Amniotic stem cell (primary cell): ENCODE measurements at places on chromosomes 1 and 21.

DNA sequence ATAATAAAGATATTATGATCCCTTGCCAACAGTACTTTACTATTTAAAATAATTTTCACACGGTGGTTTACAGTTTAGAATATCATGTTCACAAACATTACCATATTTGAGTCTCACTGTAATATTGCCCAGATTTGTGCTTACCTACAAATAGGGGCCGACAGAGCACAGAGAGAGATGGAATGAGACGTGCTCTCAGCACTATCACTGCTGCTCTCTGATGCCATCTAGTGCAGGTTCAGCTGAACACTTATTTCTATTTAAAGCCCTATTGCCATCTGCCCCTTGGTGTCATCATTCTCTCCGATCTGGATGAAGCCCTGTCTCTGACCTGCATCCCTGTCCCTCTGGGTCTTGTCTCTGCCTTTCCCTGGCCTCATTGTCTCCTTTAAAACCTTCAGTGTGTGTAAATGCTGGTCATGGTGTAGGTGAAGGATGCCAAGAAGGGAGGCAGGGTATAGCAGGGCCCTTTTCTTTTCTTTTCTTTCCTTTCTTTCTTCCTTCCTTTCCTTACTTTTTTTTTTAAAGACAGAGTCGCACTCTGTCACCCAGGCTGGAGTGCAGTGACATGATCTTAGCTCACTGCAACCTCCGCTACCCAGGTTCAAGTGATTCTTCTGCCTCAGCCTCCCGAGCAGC lies 6.9 kb upstream of the GPATCH4 start:
- peak; percentile 59 for DNase-seq

- no peak for DNase-seq
Observed at GRCh38 chr1:93519199-93519829, 71.4 kb downstream of the FNBP1L start.

GRCh38 chr1:39615086-39615673 lies 24.3 kb downstream of the HEYL start:
- DNase-seq = no peak

DNA sequence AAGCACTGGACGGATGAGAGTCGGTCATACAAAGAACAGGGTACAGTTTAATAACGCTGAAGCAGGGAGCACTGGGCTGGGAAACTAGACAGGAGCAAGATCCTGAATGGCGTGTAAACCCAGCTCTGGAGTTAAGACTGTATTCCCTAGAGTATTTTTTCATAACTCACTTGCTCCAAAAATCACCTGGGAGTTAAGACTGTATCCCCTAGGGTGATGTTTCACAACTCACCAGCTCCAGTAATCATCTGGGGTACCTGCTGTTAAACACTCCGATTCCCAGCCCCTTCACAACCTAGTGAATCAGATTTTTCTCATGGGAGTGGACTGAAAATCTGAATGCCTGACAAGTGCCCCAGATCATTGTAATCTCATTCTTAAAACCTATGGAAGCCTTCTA lies 123.2 kb downstream of the MAB21L3 start:
- no peak for DNase-seq

GRCh38 chr1:20430355-20431175 lies 55.4 kb downstream of the CAMK2N1 start:
- no peak for DNase-seq

- DNase-seq = no peak
Observed at GRCh38 chr1:165897326-165898303, 70.2 kb downstream of the UCK2 start.

DNA sequence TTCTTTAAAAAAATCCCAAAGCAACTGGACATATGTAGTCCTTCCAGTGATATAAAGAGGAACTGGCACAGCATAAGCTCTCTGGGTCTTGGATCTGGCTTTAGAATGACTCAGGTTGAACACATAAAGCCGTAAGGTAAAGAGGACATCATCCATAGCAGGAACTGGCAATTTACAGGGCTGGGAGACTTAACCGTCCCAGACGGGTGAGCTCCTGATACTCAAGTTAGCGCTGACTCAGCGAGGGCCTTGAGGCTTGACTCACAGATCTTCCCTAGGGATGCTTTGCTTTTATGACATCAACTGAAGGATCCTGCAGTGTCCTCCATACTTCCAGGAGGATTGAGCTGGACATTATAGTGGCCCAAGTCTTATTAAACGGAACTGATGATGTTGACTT lies 154.1 kb downstream of the CLIC6 start:
- no peak for DNase-seq

DNA sequence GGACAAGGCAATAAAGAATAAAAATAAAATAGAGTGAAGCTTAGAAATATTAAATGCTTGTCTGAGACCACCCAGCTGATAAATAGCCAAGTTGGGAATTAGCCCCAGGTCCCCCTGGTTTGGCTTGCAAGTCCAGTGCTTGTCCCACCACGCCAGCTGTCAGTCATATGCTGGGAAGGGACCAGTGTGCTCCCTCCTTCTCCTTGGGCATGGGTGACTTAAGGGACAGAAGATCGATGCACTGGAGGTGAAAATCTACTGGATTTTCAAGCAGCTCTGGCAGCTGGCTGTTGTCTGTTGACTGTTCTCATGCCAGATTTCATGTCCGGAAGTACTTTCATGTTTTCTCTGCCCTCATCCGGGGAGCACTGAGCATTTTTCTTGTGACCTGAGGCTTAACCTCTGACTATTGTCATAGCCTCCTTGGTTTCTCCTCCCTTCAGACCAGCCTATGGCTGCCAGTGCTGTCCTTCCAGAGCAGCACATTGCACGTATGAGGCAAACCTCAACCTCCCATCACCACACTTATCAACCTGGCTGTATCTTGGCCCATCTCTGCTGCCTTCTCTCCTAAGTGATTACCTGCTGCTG lies 12.4 kb downstream of the LMOD1 start:
- DNase-seq = no peak

GRCh38 chr1:27235827-27236226 lies 1.4 kb downstream of the WDTC1 start:
- no peak for DNase-seq

GRCh38 chr1:175797576-175797975 lies 54.2 kb upstream of the TNR start:
- no peak for DNase-seq

DNA sequence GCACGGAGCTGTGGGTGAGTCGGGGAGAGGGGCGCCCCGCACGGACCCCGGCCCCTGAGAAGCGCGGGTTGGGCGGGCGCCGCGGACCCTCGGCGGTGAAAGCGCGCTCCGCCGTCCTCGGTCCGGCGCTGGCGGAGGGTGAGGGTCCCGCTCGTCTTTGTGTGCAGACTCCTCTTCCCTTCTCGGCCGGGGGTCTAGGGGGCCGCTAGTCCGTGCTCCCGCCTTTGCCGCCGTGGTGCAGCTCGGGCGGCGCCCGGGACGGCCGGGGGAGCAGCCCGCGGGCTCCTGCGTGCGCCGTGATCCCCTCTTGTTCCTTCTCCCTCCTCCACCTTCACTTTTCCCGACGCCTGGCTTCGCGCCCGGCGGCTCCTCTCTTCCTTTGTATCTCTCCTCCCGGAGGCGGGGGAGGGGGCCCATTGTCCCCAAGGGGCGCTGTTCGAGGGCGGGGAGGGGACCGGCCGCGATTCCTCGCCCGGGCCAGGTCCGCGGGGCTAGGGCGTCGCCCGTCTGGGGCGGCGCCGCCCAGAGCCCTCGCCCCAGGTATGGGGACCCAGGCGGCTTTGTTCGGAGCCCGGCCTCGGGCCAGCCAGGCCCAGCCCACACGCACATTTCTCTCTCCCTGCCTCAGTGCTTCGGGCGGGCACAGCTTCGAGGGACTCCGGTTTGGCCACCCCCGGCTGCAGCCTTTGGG lies 519 bp downstream of the FNBP1L start:
- DNase-seq = peak; percentile 25

GRCh38 chr1:160877221-160877620 lies 7.8 kb downstream of the ITLN1 start:
- no peak for DNase-seq

DNA sequence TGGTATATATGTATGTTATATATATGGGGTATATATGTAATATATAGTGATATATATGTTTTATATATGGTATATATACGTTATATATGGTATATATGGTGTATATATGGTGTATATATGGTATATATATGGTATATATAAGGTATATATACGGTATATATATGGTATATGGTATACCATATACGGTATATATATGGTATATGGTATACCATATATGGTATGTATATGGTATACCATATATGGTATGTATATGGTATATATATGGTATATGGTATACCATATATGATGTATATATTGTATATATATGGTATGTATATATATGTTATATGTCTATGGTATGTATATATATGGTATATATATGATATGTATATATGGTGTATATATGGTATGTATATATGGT lies 447.7 kb upstream of the USP24 start:
- DNase-seq = no peak

DNA sequence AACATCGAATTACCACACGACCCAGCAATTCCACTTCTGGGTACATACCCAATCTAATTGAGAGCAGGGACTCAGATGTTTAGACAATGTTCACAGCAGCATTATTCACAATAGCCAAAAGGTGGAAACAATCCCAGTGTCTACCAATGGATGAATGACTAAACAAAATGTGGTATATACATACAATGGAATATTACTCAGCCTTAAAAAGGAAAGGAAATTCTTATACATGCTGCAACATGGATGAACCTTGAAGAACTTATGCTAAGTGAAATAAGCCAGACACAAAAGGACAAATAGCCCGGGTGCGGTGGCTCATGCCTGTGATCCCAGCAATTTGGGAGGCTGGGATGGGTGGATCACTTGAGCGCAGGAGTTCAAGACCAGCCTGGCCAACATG lies 6.9 kb downstream of the KDF1 start:
- DNase-seq = no peak

DNA sequence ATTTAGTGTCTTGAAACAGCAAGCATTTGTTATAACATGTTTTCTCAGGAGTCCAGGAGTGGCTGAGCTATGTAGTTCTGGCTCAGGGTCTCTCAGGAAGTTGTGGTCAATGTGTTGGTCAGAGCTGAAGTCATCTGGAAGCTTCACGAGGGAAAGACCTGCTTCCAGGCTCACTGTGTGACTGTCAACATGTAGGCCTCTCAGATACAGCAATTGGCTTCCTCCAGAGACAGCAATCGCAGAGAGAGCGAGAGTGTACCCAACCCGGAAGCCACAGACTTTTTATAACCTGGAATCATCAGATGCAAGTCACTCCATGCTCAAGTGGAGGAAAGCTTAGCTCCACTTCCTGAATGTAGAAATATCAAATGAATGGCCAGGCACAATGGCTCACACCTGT lies 40.9 kb downstream of the TNFRSF9 start:
- DNase-seq = no peak

GRCh38 chr1:27141266-27142003 lies 13.5 kb downstream of the SLC9A1 start:
- no peak for DNase-seq

GRCh38 chr1:1889847-1890505 lies 911 bp downstream of the GNB1 start:
- DNase-seq = peak; percentile 18

DNA sequence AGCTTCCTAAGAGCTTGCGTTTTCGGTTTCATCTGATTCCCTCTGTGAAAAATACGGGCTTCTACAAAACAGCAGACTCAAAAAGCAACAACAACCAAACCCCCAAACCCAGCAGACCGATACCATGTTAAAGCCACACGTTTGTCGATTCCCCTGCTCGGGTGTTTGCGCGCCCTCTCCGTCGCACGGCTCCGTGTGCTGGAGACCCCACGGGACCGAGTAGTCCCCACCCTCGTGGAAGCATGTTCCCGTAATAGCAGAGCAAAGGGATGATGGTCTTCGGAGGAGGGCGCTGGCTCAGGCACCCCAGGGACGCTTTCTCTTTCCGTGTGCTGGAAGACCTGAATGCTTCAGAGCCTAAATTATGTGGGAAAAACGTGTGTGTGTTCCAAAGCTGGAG lies 42.7 kb downstream of the AGPAT3 start:
- DNase-seq = no peak

DNA sequence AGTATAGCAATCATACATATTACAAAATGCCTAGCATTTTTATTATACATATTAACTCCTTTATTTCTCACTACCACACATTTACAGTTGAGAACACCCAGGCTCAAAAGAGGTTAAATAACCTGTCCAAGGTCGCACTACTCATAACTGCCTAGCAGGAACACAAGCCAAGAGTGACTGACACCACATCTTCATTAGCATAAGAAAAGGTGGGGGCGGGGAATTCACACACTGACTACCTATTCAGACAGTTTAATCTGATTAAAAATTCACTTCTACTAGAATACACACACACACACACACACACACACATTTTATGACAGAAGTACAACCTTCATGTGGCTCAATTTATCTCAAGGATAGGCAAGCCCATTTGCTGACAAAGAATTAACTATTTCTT lies 77.8 kb upstream of the CACHD1 start:
- DNase-seq = no peak

DNA sequence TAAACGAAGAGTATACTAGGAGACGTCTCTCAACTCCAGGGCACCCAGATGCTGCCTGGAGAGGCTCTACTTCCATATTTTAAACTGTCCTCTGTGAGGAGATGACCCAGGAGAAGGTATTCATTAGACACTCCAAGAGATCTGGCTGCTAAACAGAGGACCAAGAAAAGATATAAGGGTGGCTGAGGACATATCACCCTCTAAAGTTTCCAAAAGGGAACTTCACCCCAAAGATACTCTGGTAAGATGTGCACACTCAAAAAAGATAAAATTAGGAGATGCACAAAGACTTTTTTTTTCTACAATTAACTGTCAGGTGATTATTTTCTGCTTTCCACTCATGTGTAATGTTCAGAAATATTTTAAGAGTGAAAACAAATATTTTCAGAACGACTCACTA lies 1.4 kb downstream of the ZNF670 start:
- DNase-seq = no peak

- DNase-seq = no peak
Observed at GRCh38 chr1:64838486-64838885, 93.6 kb downstream of the RAVER2 start.

DNA sequence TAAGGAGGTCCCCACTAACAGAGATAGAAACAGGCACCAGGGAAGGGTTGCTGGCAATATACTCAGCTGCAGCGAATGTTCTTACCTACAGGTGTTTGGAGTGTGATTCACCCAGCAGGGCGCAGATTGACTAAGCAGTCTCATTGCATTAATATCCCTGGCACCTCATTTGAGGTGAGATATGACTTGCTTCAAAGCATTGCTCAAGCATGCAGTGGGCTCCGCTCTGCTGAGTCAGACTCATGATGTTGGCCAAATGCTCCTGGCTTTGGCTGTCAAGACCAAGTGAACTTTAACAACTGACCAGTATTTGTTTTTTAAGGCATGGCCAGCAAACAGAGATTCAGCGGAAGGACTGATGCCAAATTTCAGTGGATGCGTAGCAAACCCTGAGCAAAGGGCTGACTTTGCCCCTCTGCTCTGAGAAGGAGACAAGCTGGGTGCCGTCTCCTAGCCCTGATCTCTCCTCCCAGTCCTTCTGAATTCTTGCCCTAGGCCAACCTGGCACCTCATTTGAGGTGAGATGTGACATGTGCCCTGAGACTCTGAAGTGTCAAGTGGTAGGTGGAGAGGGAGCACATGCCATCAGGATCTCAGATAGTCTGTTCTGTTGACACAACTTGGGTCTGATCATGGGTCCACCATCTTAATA lies 187.1 kb upstream of the COA6 start:
- DNase-seq = no peak

GRCh38 chr1:113035086-113035485 lies 37.9 kb upstream of the LRIG2 start:
- DNase-seq = no peak
